ENCODE measurements at places on chromosomes 1 and 21.

DNA sequence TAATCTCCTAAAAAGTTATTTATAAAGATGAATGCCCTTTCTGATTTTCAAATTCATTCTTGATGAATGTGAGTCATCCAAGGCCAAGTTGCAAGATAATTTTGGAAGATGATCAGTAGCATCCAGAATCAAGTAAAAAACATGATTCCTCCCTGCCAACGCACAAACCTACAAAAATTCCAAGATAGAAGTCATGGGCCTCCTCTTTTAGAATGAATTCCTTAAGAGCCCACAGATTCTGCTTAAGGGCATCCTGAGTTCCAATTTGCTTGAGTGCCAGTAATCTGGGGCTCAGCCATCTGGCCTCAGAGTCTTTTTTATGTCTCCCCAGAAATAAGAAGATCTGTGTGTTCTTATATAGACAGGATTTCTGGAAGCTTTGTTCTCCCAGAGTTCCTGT is 23.2 kb upstream of the SPATA6 start:
- no peak for DNase-seq

GRCh38 chr1:66723985-66724384 is 28.3 kb upstream of the DYNLT5 start:
- no peak for DNase-seq

GRCh38 chr1:2474933-2475371 is 1.1 kb upstream of the PLCH2 start:
- DNase-seq, result no peak

- no peak for DNase-seq
Observed at GRCh38 chr21:46155514-46156377, at the start of gene FTCD. TSS of gene FTCD (minus strand) at chr21:46155579. CDS start at chr21:46155523, 56 bp downstream.

- DNase-seq, result no peak
Observed at GRCh38 chr21:33384841-33385331, 18.3 kb upstream of the IFNGR2 start.

DNA sequence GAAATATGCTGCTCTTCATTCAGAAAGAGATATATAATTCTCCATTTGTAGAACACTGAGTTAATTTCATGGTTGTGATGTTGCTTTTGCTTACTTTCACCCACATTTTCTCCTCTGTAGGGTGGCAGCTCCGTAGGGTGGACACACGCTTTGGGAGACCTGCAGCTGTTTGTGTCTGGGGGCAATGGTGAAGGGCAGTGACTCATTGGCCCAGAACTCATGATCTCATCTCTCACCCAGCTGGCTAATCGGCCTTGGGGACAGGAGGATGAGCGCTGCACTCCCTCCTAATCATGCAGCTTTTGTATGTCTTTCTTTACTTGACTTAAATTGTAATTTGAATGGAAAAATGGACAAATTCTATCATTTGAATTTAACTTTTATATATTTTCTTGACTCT is 9.6 kb downstream of the DISC1 start:
- DNase-seq, result peak; percentile 79

DNA sequence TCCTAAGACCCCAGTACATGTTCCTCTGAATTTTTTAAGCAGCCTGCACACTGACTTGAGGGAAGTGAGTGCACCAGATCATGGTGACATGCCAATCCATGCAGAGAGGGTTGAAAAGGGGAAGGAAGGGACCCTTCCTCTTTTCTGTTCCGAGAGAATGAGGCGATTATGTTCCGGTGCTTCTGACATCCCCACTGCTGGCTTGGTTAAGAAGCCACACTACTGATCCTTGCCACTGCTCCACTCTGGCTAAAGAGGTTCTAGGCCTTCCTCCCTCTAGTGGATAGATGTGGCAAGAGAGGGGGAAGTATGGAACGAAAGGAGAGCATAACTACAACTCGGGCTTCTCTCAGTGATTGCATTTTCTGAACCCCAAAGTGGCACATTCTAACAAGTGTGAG is 1.8 kb upstream of the CYB5R1 start:
- DNase-seq, result peak; percentile 83

DNA sequence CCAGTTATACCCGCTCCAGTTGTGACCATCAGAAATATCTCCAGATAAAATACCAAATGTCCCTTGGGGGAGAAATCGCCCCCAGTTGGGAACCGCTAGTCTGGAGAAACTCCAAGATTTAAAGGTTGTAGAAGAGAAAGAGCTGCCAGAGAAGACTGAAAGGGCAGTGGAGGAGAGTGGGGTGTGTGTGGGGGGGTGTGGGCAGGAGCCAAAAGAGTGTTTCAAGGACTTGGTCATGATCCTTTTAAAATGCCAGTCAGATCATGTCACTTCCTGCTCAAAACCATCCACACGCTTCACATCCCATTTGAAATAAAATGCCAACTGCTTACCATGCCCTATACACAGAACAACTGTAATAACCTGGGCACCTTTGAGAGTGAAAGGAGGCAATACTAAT is 3.4 kb upstream of the HEYL start:
- DNase-seq, result peak; percentile 68

DNA sequence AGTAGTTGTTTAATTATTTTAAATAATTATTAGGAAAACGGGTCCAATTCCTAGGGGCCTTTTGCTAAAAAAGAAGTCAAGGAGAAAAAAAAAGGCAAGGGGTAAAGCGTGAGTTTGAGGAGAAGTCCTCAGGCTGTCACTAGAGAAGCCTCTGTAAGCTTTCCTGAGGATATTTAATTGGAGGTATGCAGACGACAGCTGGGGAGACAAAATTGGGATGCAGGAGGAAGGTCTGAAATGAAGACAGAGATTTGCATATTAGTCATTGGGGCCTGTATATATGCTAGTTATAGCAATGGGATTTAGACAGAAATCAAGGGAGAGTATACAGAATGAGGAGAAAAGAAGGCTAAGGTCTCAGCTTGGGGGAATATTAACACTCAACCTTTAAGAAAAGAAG is 8.6 kb downstream of the ATP6V1G3 start:
- no peak for DNase-seq

DNA sequence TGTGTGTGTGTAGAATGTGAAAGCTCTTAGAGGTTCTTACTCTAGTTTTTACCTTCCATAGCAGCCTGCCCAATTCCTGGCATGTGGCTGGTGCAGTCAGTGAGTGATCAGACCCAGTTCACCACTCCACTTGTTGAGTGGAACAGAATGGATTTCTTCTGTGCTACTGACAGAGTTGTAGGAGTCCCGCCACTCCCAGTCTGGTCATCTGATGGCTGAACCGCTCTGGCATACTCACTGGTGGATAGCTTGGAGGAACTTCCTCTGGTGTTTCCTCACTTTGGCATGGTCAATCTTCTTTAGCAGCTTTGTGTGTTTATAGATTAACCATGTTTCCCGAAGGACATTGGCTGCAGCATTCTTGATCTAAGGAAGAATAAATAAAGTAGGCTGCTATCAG is 106.7 kb upstream of the ADAR start:
- peak; percentile 35 for DNase-seq

DNA sequence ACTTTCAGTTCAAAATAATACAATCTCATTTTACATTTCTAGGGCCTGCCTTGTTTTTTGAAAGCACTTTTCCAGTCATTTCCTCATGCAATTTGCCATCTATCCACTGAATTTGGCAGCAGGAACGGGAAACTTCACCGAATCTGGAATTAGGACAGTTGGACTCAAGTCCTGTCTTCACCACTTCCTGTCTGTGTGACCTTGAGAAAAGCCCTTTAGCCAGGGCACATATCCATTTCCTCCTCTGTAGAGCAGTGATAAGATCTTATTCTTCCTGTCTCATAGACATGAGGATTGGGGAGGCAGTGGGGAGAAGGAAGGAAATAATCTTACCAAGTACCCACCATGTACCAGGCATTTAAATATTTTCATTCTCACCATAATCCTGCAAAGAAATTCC is 12.0 kb downstream of the VAV3 start:
- DNase-seq, result no peak

DNA sequence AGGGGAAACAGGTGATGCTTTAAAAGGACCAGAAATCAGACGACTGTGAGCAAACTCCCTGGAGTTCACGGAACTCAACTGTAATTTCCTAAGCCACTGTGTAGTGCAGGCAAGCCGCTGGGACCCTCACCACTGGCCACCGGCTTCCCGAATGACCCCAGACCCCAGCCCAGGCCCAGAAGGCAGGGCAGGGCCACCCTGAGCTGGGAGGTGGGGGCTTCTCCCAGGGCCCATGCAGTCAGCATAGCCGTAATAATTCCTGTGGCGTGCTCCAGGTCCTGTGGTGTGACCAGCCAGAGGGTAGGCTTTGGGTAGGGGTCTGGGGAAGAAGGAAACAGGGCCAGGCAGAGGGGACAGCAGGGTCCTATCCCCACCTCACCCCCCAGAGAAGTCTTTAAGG is 3.5 kb upstream of the ARF1 start:
- DNase-seq, result no peak

DNA sequence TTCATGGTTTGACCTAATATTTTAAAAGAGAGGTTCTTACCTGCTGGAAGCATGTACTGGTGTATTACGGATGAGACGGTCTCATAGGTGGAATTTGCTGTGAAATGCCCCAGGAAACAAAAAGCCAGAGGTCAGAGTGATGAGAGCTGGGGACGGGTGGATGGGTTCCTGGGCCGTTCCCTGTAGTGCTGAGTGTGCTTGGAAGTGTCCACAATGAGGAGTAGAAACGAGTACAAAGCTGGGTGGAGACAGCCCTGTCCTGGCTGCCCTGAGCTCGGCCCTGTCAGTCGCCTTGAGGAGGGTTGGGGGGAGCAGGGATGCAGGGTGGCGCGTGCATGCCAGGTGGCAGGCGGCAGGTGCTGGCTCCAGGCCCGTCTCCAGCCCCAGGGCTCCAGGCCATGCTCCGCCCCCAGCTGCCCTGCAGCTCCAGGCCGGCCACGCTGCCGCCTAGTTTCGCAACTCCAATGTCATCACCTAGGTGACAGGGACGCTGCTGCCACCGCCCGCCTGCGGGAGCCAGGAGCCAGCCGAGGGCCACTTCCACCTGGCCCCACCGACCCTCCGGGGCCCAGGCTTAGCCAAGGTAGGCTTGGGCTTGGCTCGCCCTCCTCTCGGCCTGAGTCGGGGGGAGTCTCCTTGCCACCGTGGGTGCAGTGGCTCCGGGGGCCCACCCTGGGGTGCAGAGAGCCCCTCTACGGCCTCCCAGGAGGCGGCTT is 16.4 kb downstream of the TP73 start:
- peak; percentile 2 for DNase-seq

DNA sequence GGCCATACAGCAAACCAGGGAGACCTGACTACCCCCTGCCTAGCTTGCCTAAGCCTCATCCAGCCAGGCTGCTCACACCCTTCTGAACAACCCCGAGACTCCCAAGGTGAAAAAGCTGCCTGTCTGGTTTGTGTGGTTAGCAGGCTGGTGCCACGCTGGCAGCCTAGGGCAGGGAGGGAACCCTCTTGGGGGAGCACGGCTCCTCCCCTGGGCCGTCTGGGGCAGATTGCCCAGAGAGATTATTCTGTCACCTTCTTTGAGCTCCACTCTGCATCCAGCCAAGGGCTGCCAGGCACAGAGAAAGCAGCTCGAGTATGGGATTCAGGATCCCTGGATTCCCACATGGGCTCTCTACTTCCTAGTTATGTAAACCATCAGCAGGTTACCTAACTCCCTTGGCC is 27.5 kb upstream of the TCEA3 start:
- DNase-seq, result no peak

DNA sequence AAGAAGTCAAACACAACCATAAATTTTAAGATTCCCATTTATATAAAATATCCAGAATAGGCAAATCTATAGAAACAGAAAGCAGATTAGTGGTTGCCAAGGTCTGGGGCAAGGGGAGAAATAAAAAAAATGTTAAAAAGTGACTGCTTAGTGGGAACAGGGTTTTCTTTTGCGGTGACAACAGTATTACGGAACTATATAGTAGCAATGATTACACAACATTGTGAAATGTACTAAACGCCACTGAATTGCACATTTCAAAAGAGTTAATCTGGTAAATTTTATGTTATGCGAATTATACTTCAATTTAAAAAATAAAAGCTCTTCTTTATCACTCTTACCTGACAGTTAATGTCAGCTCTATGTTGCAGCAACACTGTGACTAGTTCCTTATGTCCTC is 105.2 kb downstream of the ACBD6 start:
- no peak for DNase-seq

DNA sequence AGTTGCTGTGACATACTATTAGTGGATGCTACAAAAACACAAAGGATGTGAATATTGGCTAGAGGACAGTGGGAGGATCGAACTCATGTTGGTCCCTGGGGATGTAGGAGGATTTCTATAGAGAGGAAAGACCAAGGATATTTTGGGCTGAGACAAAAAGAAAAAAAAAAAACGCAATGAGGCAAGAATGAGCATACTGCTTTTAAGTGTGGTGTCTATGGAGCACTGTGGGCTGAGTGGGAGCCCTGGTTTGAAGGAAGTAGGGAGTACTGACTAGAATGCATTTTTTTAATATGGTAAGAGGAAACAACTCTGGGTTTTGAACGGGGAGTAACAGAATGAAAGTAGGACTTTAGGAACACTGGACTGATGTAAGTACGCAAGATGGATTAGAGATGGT is 450.7 kb downstream of the NEGR1 start:
- DNase-seq, result no peak

- DNase-seq, result no peak
Observed at GRCh38 chr21:46081022-46081861, 16.7 kb upstream of the COL6A2 start.

DNA sequence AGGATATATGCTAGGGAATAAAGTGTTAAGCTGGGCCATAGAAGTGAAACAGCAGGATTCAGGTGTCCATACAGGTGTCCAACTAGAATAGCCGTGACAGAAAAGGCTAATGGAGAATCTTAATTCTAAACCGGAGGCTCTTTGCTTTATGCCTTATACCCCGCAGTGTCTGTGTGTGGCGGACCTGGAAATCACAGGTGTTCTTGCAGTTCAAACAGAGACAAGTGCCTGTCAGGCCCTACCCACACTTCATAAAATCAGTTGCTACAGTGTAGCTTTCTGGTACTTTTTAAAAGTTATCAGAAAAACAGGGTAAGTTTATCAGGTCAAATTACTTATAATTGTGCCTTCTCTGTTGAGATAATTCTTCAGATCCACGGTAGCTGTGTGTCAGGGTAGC is 293.9 kb downstream of the LRRC7 start:
- no peak for DNase-seq

DNA sequence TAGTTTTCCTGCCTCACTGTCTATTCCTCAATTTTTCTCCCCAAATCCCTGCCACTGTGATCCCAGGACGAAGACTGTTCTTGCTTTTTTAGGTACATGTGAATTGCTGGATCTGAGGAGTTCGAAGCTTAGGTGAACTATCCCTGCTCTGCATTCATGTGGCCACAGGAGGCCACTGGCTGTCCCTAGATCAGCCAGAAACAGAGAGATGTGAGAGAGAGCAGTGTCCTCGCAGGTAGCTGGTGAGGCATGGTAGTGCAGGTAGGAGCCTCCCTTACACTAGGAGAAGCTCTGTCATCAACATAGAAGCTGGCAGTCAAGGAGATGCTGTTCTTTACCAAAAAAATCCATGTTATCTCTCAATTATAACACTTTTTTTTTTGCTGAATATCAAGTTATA is 71.5 kb downstream of the USP24 start:
- no peak for DNase-seq

- DNase-seq, result no peak
Observed at GRCh38 chr21:46110499-46111192, 12.7 kb downstream of the COL6A2 start.

GRCh38 chr1:219121679-219122078 is 52.0 kb upstream of the LYPLAL1 start:
- no peak for DNase-seq
